ENCODE measurements at places on chromosomes 12 and 14.

DNA sequence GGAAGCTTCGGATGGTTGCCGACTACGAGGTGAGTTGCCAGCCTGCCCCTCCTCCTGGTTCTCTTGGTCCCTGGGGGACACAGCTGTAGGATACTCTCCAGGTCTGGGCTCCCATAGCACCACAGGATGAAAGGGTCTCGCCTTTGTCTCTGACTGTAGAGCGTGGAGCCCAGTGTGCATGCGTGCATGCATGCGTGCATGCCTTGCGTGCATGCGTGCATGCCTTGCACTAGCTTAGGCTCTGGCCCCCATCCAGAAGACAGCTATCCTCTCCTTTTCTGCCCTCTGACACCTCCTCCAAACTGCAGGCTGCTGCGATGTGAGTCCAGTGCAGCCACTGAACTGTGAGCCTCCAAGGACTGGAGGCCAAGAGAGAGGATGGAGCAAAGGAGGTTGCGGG lies 19.1 kb downstream of the NGB start:
- DNase-seq = no peak

GRCh38 chr14:86532219-86532618 lies 1002.3 kb downstream of the FLRT2 start:
- DNase-seq = no peak

GRCh38 chr12:112303004-112303403 lies 79.2 kb downstream of the HECTD4 start:
- peak; percentile 21 for DNase-seq

DNA sequence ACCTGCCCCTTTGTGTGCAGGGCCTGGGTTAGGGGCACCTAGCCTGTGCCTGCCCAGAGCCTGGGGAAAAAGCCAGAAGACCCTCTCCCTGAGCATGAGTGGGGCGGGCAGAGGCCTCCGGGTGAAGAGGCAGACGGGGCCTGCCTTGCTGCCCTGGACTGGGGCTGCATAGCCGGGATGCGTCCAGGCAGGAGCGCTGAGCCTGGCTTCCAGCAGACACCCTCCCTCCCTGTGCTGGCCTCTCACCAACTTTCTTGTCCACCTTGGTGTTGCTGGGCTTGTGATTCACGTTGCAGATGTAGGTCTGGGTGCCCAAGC lies 216.1 kb downstream of the TMEM121 start:
- DNase-seq = no peak

- peak; percentile 12 for DNase-seq
These were observed 581 bp downstream of the PITPNM2 start for GRCh38 chr12:123150275-123150743.

DNA sequence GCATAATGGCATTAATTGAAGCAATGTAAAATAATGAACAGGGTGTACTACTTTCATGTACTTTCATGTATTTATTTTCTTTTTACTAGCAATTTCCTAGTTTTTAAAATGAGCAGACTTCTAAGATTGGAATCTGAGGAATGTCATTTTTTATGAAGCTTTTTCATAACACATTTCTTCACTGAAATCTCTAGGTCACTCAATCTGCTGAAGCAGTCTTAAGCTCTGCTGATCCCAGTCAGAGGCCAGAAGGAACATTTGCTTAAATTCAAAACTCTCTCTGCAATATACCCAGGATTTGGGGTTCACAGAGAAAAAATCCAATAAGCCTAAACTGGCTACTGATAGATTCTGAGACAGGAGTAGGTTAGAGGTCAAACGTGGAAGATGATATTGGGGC lies 73.6 kb upstream of the CNTN1 start:
- DNase-seq = no peak

DNA sequence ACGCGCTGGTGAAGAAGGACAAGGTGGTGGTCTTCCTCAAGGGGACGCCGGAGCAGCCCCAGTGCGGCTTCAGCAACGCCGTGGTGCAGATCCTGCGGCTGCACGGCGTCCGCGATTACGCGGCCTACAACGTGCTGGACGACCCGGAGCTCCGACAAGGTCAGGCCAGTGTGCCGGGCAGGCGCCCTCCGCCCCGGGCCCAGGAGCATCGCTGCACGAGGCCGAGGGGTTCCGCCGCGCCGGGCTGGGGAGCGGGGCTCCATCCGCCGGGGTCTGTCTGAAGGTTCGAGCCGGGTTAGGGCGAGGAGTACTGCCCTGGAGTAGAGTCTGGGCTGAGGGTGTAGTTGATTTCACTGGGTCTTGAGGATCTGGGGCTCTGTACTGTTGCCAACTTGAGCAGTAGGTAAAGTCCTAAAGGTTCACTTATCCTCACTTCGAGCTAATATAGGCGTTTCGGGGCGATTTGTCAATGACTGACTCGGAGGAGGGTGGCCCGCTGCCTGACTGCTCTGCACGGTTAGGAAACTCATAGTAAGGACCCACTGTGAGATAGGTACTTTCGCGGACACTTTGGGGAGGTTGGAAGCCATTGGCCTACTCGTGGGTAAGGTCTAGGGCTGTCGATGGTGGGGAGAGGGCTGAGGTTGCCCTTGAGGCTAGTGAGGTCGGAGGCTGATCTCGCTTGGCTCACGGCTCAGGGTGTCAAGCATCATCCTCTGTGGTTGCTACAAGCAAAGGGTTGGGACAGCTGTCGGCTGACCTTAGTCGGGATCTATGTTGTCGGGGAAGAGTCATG lies 574 bp downstream of the GLRX5 start:
- no peak for DNase-seq

GRCh38 chr12:33438025-33438772 lies 1.4 kb downstream of the SYT10 start:
- no peak for DNase-seq

DNA sequence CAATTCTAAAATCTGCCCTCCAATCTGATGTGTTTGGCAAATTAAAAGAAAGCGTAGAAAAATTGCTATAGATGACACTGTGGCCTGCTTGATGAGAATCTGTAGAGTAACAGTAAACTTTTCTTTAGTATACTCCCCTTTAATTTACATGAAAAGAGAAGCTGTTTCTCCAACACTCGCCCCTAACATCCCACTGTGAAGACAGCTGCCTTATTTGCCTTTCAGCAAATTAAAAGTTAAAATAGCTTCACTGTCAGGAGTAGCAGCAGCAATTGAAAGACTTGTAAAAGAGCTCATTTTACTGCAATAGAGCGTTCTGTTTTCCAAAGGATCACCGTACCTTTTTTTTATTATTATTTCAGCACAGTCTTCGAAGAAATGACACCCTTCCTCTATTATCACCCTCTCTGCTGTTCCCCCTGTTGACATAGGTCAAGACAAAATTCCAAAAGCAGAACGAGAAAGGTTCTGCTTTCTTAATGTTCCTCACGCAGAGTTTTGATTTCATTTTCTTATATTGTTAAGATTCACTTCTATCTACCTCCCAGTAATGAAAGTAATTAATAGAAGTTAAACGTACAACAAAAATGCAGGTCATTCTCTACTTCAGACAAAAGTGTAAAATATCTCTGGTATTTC lies 153.5 kb upstream of the USP15 start:
- DNase-seq = no peak

- DNase-seq = no peak
These were observed 11.8 kb downstream of the P2RX7 start for GRCh38 chr12:121144416-121144914.

DNA sequence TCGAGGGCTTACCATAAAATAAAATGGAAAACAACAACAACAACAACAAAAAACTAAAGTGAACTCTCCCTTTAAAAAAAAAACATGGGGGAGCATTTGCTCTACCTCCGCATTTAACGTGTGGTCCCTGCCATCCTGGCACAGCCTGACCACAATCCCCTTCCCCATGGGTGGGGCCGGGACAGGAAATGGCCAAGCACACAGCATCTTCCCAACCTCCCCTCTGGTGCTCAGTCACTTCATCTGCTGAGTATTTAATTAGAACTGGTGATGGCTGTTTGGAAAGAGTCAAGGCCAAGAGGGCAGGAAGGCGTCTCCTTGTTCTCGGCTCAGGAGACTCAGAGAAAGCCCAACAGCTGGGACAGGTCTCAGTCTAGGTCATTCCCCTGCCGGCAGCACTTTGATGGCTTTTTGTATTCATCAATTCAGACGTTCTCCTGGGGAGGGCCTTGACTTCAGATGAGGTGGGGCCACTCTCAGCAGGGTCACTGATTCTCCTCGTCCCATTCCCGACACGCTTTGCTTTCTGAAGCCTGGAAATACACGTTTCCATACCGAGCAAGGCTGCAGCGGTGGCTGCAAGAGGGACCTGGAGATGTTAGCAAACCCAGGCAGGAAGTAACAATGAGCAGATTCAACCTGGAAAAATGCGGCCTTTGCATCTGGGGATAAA lies 44.4 kb downstream of the ANO2 start:
- DNase-seq = no peak

DNA sequence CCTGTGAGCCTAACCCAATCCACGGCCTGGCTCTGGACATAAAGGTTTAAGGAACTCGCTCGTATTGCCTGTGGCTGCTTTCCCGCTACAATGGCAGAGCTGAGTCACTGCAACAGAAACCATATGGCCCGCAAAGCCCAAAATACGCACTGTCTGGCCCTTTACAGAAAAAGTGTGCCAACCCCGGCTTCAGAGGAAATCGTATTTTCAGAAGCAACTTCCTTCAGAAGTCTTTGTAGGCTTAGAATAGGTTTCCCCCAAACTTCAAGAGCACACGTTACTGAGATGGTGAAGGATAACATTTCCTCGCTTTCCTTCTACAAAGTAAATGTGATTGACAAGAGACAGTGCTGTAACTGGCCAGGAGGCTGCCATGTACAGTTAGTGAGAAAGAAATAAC lies 34.8 kb upstream of the TESC start:
- peak; percentile 12 for DNase-seq

DNA sequence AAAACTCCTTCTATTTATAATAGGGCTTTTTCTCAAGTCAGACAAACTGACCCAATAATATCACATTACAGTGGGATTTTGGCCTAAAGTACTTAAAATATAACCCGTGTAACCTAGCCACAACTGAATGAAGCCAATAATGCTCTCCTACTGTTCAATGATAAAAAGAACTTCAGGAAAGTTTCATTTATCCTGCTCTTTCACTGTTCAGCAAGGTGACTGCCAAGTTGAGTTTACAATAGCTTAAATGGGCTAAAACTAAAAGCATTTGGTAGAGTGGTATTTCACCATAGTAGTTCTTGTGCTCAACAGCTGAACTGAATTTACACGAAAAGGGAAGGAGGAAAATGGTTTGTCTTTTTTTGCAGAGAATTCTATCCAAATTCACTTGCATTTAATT lies 49.8 kb downstream of the CNTN1 start:
- no peak for DNase-seq

DNA sequence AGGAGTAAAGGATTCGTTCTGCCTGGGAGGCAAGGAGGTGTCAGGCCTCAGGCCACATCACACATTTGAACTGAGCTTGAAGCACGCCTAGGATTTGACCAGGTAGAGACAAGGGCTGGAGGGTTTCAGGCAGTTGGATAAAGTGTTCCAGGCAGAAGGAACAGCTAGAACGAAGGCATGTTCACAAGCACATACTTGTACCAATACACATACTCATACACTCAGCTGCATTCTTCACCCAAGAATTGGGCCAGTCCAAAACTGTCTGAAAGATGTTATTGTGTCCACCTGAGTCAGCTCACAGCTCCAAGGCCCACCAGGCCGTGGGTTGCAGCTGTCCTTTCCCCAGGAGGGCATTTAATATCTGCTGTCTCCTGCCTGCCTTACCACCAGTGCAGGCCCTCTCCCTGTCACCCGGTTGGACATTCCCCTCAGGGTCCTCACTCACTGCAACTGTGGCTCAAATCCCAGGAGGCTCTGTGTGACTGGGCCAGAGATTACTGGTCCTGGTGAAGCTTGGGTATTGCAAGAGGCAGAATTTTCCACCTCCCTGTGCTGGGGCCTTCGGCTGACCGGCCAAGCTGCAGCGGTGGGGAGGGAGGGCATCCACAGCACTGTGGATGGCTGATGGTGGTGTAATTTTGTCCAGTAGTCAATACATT lies 12.8 kb upstream of the AQP2 start:
- DNase-seq = no peak

GRCh38 chr12:56212361-56212760 lies 9.4 kb downstream of the RNF41 start:
- no peak for DNase-seq

- DNase-seq = no peak
These were observed 349.0 kb upstream of the RGS6 start for GRCh38 chr14:71583194-71583593.

- DNase-seq = no peak
These were observed 46.5 kb upstream of the IFNG-AS1 start for GRCh38 chr12:67942724-67943123.

DNA sequence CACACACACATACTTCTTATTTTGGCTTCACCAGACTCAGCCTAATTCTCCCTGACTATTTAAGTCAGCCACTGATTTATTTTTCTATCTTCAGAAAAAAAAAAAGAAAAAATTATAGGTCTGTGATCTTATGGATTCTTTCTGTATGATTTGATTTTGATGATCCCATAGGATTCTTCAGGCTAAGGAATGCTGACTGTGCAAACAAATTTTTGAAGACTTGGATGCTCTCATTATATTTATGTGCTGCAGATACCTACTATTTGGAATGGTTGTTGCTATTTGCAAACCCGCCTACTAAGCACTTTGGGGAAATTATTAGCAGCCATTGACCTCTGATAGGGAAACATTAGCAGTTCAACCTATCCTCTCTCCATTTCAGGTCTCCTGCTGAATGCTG lies 4.0 kb upstream of the ANO4 start:
- DNase-seq = no peak
